ENCODE measurements at places on chromosomes 7 and 10. TPM values are rescaled to one million over a fixed set of nuclear protein-coding genes. Genes with fewer than 3 reads are reported as not detected.

EN2 gene
- polyA plus RNA-seq, result not detected

OPALIN gene
- not detected for polyA plus RNA-seq

FAM25C gene
- polyA plus RNA-seq, result not detected

CCDC3 gene
- 2.2 TPM for polyA plus RNA-seq

PPP3CB gene
- 7.1 TPM for polyA plus RNA-seq

SUN1 gene
- polyA plus RNA-seq, result 24.8 TPM

ANXA8 gene
- 1.1 TPM for polyA plus RNA-seq
